Omental fat pad (tissue), 4 donors: ENCODE measurements at places on chromosomes 16 and 17.

DNA sequence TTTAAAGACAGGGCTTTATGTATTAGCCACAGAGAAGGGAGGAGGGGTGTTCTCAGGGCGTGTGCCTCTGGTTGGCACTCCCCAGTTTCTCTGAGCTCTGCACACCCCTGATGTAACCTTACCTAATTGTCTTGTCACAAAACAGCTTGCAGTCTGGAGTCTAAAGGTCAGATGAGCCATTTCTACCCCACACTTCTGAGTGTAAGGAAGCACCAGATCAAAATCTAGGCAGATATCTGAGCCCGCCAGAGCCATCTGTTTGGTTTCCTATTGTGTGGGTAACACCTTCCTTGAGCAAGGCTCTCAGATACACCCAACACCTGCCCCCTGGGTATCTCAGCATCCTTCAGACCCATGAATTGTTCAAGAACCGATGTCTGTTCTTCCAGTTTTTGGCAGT, 15.5 kb downstream of the CDH1 start:
- DNase-seq, result no peak

DNA sequence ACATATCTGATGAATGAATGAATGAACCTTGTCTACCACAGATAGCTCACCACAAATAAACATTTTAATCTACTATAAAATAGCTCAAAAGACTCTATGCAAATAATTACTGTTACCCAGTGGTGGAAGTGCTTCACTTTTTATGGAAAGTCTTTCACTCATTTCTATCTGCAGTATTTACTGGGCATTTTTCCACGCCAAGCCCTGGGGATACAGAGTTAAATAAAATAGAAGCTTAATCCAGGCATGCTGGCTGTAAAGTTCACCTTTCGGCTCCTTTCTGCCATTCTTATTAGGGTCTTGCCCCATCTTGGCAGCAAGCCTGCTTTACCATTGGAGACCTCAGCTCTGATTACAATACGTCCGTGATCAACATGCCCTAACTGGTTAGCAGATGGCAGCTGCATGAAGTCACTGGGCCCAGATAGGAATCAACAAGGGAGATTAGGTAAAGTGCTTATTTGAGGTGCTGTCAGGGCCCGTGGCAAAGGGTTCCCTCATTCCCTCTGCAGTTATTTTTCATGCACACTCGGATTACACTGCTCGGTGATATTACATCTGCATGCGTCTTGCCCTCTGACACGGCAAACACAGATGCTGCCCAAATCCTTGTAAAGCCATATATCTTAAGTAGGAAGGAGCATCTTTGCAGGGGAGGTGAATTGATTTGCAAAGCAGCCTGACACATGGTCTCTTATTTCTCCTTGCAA, 648.9 kb downstream of the WWOX start:
- no peak for DNase-seq

DNA sequence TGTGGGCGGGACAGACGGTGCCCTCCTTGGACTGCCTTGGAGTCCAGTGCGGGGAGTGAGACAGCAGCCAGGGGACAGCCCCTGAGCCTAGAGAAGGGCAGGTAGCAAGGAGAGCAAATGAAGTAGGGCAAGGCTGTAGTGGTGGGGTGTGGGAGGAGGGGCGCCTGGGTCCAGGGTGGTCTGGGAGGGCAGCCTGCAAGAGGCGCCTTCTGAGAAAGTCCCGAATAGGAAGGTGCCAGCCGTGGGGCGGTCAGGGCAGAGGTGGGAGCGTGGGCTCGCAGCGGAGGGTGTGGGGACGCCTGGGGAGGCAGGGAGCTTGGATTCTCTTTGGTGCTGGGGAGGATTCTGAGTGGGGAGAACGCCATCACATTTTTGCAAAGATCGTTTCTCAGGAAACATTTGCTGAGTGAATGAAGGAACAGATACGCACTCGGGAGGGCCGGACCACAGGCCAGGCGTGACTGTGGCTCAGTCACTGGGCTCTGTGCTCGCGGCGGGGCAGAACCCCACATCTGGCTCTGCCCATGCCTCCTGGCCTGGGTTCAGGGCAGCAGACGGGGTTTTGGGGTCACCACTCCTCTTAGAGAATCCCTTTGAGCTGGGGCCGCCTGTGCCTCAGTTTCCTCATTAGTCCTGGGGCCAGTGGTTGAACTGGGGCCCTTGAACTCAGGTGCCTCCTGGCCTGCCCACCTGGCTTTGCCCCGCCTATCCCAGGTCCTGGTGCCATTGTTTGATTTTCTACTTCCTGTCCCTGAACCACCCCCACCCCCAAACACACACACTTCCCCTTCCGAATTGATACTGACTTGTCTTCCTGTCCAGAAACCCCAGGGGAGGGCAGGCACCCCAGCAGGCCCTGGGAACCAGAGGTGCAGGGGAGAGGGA, 4.2 kb downstream of the SNN start:
- DNase-seq, result no peak

GRCh38 chr17:37736428-37736827, 8.4 kb downstream of the HNF1B start:
- no peak for DNase-seq

DNA sequence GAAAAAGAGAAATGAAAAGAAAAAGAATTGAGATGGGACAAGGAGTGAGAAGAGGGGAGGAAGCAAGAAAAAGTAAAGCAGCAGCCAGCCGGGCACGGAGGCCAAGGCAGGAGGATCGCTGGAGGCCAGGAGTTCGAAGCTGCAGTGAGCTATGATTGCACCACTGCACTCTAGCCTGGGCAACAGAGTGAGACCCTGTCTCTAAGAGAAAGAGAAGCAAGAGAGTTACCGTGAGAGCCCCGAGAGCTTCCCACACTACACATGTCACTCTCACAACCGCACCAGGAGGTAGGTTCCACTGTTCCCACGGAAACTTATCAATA, 18.8 kb upstream of the LITAF start:
- no peak for DNase-seq

DNA sequence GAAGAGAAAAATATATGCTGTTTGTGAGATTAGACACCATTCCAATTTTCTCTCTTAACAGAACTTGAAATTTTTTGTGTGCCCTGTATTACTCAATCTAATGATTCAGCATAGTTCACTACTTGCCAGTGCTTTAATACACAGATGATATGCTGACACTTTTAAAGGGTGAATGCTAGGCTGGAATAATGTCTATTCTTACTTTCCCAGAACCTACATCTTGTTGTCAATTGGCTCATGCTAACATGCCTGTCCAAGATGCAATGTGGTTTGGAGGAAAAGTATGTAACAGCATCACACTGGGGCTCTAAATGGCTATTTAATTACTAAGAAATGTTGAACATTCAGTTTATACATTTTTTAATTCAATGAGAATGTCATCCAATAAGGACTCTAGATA, 7.6 kb upstream of the MAP2K6 start:
- DNase-seq, result no peak
